ENCODE measurements at places on chromosomes 2 and 18.

DNA sequence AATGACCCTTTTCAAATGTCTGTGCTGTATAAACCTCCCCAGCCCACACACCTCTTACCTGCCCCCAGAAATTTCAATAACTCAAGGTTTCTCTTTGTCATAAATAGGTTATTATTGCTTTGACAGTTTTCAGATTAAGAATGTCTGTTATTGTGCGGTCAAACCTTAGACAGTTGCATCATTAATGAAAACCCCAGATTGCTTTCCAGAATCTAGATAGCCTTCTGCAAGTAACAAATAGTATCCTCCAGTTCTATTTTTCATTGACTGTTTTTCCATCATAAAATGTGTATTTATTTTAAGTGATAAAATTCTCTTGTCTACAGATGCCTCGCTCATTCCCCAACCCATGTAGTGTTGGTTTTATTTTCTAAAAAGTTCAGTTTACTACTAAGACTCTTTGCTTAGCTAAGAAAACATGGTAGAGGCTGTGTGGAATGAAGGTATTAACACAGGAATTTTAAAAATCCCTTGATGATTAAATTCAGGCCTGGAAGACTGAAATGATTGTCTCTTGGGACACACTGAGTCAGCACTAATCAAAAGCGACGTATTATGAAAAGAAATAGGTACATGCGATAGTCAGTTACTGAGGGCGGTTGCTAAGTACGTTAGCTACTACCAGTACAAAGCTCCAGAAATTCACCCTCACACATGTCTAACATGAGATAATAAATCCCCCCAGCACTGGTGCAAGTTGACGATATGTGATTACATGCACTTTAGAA lies 38.4 kb upstream of the ITGAV start:
- DNase-seq: no peak

GRCh38 chr2:155825876-155826275 lies 506.6 kb downstream of the NR4A2 start:
- DNase-seq: no peak

DNA sequence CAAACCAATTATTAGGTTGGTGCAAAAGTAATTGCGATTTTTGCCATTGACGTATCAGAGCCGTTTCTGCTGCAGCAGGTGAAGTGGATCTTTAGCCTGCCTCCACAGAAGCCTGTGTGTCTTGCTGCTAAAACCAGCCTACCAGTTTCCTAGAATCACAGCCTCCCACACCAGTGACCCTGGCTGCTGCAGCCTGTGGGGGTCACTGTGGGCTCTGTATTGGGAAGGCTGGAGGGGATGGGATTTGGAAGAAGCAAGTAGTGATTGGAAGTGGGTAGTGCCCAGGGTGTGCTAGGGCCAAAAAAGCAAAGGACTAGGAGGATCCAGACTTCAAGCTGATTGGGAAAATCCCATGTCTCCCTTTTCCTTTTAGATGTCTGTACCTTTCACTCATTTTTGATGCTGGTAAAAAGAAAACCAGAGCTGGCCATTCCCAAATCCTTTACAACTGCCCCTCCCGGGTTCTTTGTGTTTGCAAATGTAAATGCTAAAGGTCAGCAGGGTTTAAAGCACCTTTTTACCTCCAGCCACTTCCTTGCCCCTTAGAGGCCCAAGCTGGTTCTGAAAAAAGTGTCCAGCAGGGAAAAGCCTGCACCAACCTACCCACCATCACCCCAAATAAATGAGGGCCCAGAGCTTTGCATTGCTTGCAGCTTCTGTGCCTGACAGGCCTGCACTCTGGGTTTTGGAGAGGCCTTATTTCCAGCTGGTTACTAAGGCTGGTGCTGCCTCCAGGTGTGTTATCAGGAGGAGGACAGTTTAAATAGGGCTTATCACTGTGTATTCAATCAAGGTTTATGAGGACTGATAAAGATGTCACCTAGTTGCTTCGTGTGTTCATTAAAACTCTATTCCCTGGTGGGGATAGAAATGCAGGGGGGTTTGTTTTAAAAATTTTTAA lies 172.0 kb downstream of the MIB1 start:
- no peak for DNase-seq

GRCh38 chr18:57362714-57363113 lies 10.4 kb downstream of the ST8SIA3 start:
- DNase-seq: no peak

DNA sequence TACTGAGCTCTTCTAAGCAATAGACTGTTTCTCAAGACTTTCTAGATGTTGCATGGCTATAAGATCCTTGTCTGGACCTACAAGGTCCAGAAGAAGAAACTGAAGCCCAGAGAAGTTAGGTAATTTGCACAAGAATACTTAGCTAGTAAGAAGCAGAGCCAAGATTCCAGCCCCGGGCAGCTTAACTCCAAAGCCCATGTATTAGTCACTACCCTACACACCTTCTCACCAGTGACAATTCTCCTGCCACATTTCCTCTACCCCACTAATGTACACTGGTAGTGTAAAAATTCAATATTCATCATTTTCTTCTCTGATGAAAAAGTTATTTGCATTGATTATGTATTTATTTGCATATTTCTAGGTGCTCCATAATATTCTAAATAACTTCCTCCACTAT lies 95.5 kb upstream of the CREB1 start:
- no peak for DNase-seq

DNA sequence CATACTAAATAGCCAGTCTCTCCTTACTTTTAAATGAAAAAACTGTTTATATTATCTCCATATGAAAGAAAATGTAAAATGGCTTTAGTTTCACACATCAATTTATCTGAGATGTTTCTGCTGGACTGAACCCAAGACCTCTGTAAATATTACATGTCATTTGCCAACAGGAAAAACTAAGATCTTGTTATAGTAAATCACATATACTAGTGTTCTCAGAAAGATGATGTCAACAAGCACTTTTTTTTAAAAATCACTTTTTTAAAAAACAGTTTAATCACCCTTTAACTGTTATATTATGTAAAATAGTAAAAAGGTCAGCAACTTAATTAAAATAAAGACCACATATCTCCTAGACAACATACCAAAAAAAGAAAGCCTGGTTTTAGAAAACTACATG lies 46.3 kb downstream of the PTPN2 start:
- no peak for DNase-seq

DNA sequence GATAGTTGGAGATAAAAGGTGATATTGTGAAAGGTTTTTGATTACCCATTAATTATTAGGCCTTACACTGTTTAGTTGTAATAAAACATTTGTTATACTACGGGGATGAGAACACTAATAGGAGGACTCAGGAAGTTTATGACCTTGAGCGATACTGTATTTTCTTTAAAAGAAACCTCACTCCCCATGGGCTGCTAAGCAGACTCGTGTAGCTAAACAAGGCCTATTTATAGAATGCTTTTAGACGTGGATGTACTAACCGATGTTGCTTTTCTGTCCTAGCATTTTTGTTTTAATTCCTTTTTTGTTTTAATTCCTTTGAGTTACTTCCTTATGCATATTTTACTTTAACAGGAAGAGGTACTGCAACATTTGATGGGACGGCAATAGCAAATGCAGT lies 22.9 kb downstream of the MSH6 start:
- DNase-seq: no peak

DNA sequence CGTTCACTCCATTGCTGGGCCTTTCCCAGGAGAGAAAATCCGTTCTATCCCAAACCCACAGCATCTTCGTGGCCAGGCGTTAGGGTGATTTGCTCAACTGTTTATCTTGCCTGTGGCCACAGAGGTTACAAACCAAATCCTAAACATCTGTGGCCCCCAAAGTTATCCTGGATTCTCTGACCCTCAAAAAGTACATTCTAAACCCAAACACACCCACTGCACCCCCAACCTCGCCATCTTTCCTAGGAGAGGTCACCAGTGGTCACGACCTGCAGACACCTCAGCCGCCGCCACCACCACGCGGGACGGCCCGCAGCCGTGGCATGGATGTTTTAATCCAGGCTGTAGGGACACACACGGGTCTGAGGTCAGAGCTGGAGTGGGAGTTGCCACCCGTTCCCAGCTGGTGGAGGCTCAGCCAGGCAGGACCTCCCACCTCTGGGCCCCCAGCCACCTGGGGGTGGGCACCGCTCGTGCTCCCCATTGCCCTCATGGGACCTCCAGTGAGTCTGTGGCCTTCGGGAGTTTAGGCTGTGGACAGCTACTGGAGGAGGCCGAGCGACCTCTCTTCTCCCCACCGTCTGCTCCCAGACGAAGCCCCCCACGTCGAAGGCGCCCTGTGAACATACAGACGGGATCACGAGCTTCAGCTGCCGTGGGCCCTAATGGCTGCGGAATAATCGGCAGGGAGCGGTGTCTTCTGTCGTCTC lies 72.0 kb downstream of the KCNG2 start:
- no peak for DNase-seq

GRCh38 chr2:204923957-204924356 lies 378.7 kb downstream of the PARD3B start:
- no peak for DNase-seq

- no peak for DNase-seq
Measured at GRCh38 chr2:215760091-215760490, 253.3 kb downstream of the MREG start.

DNA sequence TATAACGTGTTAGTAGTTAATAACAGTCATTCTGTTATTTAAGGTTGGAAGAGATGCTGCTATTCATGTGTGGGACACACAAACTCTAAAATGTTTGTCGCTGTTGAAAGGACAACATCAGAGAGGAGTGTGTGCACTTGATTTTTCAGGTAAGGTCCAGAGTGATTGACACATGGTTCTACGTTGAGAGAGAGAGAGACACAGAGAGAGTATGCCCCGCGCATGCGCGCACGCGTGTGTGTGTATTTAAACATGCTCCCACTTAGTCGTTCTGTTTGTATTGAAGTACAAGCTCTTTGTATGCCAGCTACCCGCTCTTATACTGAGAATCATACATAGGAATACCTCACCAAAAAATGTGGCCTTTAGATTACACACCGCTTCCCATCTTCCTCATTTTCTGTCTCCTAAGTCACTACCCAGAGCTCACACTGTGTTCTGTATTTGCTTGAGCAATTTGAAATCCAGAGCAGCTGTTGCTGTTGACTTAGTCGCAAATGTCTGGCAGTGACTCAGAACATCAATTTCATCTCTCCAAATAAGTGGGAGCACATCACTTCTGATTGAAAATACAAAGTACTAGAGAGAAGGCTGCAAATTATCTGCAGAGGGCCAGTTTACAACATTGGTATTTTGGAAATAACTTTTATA lies 148.1 kb downstream of the EML6 start:
- DNase-seq: no peak

DNA sequence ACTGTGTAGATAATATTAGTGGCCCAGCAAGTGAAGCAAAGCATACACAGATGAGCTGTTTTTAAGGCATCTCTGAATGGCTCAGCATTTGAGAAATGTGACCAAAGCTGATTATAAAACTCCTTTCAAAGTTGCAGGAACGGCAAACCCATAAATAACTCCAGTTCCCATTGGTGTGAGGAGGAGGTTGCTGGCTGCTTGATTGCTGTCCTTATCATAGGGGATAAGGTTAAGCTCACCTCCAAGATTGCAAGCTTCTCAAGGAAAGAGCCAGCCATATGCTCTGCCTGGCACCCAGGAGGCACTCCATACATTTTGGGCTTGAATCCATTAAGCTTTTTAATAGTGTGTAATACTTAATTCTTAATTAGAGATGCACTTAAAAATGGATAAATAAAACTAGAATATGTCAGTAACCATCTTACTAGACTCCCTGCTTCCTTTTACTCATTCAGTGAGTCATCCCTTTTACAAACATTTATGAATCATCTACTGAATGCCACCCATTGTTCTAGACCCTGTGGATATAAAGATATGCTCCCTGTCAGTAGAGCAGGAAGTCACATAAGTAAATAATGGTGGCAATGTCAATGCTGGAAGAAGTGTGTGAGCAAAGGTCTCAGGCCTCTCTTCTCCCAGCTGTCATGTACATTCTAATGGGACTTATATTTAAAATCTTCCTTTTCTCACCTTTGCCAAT lies 99.3 kb downstream of the SPATS2L start:
- DNase-seq: no peak

All from stimulated activated naive CD8-positive, alpha-beta T cell treated with anti-CD3 and anti-CD28 coated beads, Interleukin-15, amount 100 ng/mL, for 72 hours (primary cell).